ENCODE measurements at places on chromosomes 1 and 21.
A peak's percentile ranks its signal among the peaks of the same experiment; 100 is the strongest.

GRCh38 chr1:235841938-235842545, 24.7 kb downstream of the LYST start:
- no peak for DNase-seq

- no peak for DNase-seq
These were observed 400.6 kb downstream of the NTNG1 start for GRCh38 chr1:107541412-107541811.

GRCh38 chr1:21280011-21280471, 10.2 kb downstream of the ECE1 start:
- DNase-seq: no peak

DNA sequence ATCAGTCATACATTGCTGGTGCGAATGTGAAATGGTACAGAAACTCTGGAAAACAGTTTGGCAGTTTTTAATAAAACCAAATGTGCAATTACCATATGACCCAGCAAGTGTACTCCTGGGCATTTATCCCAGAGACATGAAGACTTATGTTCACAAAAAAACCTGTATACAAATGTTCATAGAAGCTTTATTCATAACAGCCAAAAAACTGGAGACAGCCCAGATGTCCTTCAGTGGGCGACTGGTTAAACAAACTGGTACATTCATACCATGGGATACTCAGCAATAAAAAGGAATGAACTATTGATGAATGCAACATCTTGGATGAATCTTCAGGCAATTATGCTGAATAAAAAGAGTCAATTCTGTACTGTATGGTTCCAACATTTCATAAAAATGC, 97.8 kb downstream of the DTL start:
- DNase-seq: no peak

DNA sequence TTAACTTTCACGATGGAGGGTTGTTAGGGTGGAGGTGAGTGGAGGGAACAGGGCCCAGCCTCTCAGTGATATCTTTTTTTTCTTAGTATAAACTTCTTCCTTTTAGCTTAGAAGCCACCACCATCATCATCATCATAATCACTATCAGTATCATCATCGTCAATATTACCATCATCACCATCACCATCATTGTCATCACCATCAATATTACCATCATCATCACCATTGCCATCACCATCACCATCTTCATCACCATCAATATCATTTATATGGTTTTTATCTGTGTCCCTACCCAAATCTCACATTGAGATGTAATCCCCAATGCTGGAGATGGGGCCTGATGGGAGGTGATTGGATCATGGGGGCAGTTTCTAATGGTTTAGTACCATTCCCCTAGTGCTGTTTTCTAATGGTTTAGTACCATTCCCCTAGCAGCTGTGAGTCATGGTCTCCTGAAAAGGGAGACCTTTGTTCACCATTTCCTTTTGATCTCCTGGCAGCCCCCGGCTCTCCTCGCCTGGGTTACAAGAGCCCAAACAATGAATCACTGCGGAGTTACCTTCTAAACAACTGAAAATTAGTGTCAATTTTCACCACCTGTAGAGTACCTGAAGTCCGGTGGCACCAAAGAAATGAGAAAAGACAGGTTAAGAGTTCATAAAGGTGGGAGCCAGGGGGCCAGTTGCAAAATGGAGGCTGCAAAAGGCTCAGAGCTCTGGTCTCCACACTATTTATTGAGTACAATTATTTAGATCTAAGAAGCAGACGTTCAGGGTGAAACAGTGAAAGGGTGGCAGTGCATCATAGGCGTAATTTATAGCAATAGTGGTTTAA, 3.1 kb upstream of the PLA2G2E start:
- no peak for DNase-seq

DNA sequence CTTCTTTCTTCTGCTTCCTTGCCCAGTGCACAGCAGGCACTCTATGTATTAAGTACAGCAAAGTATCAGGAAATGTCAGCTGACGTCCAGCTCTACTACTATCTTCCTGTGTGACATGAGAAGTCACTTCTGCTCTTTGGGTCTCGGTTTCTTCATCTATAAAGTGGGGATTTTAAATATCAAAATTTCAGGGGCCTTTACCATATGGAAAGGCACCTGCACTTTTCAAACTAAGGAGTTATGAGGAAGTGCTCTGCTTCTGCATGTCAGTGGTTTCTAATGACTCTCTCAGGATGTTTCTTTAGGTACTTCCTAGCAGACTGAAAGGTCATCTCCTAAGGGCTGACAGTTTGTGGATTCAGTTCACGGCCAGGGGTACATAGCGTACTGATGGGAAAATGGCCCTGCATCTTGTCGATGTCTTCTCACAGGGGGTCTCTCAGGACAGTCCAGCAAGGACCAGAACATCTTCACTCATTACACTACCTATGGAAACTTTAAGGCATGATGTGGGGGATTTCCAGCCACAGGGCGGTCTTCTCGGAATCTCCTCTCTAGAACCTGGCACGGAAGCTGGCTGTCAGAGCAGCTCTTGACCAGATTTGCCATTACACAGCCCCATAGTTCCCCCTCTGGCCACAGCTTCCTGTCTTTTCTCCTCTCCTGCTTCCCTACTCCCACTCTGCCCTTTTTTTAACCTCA, 42.0 kb upstream of the MTF1 start:
- peak; percentile 60 for DNase-seq

- no peak for DNase-seq
These were observed 1069.6 kb downstream of the ADGRL2 start for GRCh38 chr1:82870332-82870731.

GRCh38 chr1:215660259-215660658, 93.2 kb downstream of the KCTD3 start:
- no peak for DNase-seq
